ENCODE measurements at places on chromosomes 11 and 22.

GRCh38 chr11:86395061-86395551 lies 20.4 kb downstream of the CCDC81 start:
- DNase-seq, result no peak

- DNase-seq, result no peak
Measured at GRCh38 chr11:11349870-11350337, 3.1 kb downstream of the CSNK2A3 start.

GRCh38 chr11:119704849-119705248 lies 24.2 kb downstream of the NECTIN1 start:
- no peak for DNase-seq

DNA sequence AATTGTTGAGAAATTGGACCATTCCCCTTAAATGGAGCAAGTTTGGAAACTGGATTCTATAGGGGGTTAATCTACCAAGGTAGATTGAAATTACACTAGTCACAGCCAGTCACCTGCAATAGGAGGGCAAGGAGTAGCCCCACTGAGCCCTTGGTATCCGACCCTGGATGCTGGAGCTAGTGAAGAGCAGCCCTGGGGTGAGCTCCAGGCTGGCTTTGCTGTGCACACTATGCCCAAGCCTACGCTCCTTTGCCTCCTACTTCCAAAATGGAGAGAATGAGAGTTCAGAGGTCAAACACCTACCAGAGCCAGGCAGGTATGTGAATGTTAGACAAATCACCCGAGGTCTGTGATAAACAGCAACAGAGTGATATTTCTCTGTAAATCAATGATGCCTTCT lies 23.7 kb downstream of the SNU13 start:
- no peak for DNase-seq

GRCh38 chr11:20762116-20762844 lies 92.9 kb downstream of the NELL1 start:
- DNase-seq, result no peak

DNA sequence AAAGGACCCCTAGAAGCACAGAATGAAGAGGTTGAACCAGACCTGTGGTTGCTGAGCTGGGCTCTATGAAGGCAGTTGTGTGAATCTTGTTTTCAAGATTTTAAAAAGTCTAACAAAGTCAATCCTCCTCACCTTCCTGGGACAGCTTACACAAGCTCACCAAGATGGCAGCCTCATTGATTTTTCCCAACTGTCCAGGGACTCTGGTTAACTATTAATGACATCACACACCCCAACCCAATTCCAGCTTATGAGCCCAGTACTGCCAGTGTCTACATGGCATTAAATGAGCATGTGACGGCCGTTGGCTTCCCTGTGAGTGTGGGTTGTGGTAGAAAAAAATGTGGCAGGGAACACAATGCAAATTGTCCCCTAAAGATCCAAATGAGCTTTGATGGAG lies 137.0 kb downstream of the CHST1 start:
- no peak for DNase-seq

GRCh38 chr11:15532432-15532831 lies 417.7 kb downstream of the INSC start:
- no peak for DNase-seq

- no peak for DNase-seq
Measured at GRCh38 chr11:12785901-12786300, 111.7 kb downstream of the TEAD1 start.

DNA sequence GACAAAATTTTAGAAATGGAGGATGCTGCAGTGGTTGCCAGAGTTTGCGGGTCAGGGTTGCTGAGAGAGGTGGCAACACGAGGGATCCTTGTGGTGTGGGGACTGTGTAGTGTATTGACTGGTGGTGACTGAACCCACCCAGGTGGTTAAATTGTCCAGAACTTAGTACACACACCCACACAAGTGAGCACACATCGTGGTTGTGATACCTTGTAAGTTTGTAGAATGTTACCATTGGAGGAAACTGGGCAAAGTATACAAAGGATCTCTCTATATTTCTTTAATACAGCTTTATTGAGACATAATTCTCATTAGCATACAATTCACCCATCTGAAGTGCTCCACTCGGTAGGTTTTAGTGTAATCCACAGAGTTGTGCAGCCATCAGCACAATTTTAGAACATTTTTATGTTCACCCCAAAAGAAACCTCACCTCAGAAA lies 56.1 kb downstream of the MED15 start:
- DNase-seq, result no peak

DNA sequence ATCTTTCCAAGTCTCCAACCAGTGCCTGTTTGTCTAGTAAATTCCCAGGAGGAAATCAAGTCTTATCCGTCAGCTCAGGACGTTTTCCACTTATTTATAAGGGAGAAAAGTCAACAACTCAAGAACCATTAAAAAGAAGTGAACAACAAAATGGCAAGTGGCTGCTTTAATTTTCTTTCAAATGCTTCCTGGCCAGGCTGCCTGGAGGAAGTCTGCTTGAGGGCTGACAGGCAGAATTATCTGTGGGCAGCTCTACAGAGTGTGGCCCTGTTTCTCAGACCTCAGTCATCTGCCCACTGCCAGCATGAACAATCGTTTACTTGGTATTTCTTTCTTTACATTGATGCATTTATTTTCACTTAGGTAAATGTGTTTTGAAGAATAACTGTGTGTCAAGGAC lies 281.9 kb upstream of the ISX start:
- no peak for DNase-seq

DNA sequence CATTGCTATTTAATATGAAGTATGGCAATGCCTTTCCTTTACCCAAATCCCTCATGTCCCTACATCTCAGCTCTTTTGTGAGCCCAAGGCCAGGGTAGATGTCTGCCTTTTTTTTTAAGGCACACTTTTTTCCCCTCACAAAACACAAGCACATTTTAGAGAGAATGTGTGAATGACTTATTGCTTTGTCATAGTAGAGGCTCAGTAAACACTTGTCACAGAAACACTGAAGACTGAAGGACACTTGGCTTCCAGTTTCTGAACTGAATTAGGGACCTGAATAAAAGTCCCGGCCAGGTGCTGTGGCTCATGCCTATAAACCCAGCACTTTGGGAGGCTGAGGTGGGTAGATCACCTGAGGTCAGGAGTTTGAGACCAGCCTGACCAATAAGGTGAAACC lies 2.9 kb upstream of the SCGB2A2 start:
- no peak for DNase-seq

DNA sequence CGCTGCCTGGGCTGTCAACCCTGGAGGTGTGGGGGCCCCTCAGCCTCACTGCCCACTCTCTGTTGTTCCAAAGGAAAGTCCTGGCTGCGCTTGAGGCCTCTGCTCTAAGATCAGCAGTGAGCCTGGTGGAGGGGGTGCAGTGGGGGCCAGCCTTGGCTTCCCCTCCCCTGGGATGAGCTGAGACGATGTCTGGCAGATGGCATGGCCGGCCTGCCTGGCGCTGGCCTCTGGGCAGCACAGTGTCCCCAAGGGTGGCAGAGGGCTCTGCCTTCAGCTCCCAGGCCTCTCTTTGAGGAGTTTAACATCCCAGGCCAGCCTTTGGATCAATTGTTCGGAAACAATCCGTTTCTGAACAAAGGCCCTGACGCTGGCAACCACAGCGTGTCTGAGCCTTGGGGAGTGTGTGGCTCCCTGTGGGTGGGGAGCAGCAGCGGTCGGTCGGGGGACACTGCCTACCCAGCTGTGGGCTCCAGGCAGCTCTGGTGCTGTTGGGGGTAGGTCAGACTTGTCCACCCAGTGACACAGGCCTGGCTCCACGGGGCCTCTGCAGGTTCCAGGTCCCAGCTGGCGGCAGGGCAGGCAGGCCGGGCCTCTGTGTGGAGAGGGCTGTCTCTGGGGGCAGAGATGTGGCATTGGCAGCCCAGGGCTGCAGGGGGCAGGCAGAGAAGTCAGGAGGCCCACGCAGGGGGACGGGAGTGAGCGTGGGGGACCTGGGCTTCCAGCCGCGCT lies 12.1 kb downstream of the TSPAN4 start:
- no peak for DNase-seq

DNA sequence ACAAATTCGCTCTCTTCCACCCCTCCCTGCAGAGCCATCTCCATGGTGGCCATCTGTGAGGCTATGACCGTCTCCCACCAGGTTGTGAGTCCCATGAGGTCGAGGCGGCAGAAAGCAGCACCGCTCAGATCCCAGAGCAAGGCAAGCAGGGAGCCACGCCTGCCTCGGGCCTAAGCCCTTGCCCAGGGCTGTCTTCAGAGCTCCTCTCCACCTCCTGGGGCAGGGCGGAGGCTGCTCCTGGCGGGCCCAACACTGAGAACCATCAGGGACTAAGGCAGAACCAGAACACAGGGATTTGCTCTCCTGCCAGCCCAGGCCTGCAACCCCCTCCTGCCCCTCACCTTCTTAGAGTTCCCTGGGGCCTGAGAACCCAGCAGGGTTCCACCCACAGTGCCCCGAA lies 80.9 kb upstream of the WNT11 start:
- no peak for DNase-seq

DNA sequence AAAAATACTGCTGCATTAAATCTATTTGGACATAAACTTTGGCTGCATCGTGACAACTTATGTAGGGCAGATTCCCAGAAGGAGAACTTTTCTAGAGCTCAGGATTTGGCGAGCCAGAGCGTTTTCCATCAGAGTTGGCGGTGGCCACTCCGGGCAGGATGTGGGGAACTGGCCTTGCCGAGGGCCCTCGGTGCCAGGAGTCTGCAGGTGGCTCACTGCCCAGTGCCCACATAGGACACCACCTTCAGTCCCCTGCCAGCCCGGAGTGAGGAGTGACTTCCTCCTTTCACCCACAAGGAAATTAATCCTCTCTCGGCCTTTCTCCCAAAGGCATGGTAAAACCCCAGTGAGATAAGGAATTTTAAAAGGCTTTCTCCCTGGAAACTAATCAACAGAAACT lies 1.6 kb upstream of the LGALS2 start:
- no peak for DNase-seq

Data from activated naive CD4-positive, alpha-beta T cell treated with anti-CD3 and anti-CD28 coated beads for 36 hours (primary cell).